ENCODE measurements at places on chromosomes 2 and 18.

DNA sequence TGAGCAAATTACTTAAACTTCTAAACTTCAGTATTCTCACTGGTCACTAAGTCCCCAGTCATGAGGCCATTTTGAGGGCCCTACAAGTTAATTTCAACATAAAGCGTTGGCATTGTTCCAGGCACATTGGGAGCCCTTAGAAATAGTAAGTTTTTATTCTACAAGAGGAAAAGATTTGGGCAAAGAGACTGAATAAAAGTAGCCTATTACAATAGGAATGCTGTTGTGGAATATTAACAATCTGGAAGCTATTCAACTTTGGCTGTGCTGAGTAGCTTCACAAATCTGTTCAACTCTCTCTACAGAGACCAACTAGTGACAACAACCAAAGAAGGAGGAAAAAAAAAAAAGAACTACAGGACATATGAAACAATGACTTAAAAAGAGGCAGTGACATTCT is 1287.5 kb upstream of the NXPH2 start:
- no peak for DNase-seq

DNA sequence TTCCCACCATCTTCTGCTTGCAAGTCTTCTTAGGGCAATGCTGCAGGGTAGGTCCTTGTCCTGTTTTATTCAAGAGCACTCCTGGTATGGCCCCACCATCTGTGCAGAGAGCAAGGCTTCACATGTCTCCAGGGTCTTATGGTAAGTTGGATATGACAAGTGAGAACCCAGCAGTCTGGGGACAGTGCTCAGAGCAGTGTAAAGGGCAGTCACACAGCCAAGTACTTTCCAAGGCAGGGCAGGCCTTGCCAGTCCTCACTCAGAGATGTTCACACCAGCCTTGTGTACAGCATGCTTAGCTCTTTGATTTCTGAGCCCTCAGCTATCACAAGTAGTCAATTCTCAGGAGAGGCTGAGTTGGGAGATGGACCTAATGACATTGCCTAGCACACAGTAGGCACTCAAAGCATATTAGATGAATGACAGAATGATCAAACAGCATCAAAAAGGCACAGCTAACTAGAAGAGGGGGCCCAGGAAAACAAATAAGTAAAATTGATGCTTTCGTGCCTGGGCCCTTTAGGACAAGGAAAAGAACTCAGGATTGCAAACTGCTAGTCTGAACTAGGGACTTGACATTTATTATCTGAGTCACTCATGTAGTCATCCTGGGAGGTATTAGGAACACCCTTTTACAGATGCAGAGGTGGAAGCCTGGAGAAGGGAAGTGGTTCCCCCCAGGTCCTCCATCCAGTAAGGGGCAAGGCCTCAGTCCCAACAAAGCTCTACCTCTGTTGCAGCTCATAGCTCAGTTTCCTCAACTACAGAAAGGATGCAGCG is 86.7 kb upstream of the CTAGE1 start:
- DNase-seq: no peak

- no peak for DNase-seq
Measured at GRCh38 chr2:228703152-228703551, 521.7 kb upstream of the SPHKAP start.

GRCh38 chr18:43563780-43564179 is 286.5 kb upstream of the SYT4 start:
- no peak for DNase-seq

GRCh38 chr2:223644136-223644535 is 42.0 kb upstream of the SCG2 start:
- DNase-seq: no peak

- no peak for DNase-seq
Measured at GRCh38 chr2:86783615-86784339, 6.9 kb downstream of the CD8A start.

GRCh38 chr18:68721681-68722583 is 7.0 kb upstream of the TMX3 start:
- DNase-seq: no peak

DNA sequence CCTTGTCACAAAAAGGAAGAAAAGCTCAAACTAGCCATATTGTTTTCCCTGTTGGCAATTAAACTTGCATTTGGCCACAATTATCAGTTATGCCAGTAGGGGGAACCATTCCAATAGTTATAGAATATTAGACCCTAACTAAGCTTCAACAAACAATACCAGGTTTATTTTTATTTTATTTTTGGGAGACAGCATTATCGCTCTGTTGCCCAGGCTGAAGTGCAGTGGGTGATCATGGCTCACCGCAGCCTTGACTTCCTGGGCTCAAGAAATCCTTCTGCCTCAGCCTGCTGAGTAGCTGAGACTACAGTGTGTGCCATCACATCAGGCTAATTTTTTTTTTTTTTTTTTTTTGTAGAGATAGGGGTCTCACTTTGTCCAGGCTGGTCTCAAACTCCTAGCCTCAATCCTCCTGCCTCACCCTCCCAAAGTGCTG is 102.1 kb downstream of the ATAD2B start:
- DNase-seq: no peak

GRCh38 chr18:25053466-25053865 is 298.5 kb downstream of the ZNF521 start:
- DNase-seq: no peak

DNA sequence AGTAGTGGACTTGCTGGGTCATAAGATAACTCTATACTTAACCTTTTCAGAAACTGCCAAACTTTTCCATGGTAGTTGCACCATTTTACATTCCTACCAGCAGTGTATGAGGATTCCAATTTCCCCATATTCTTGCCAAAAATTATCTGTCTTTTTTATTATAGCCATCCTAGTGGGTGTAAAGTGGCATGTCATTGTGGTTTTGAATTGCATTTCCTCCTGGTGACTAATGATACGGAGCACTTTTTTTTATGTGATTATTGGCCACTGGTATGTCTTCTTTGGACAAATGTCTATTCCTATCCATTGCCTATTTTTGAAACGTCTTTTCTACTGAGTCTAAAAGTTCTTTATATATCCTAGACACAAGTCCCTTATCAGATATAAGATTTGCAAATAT is 44.3 kb downstream of the CACNB4 start:
- no peak for DNase-seq

DNA sequence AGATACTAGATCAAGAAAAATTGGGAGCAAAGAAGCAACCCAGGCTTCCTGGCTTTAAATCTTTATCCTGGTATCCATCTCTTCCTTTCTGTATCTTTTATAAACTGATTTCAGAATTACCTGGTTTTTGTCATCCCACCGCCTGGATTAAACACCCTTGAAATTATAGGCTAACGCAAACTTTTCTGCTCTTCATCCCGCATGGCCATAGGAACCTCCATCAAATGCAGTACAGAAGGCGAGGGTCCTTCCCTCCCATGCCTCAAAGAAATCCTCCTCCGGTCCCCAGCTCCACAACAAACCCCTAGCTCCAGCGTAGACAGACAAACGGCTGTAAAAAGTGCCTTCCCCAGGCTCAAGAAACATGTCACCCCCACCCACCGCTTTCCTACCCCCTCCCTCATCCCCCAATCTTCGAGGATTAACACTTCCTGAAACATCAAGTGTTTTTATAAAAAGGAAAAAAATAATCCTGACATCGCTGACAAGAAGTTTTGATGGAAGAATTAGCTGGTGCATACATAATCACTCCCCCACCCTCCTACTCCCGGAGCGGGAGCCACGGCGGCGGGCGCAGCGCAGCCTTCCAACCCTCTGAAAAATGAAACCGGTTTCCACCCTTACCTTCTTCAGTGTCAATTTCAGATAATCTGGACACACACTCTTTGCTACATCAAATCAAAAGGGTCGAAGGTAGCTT is 7.6 kb downstream of the DLX1 start:
- no peak for DNase-seq

DNA sequence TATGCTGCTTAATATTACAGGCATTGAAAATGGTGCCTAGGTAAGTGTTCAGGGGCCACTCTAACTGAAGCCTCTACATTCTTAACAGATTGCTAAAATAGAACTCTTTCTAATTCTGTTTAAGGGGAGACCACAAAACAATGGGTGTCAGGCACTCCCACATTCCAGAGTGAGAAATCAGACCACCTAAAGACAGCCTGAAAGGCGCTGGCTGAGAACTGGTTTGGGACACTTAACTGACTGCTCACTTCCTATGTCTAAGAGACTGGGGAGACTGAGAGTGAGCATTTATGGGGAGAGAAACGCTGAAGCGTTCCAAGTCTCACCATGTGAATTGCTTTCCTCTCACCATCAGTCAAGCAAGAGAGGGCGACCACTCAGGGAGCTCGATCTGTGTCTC is 108.8 kb upstream of the ITGB6 start:
- DNase-seq: no peak

GRCh38 chr18:45046961-45047360 is 366.3 kb downstream of the SETBP1 start:
- no peak for DNase-seq

DNA sequence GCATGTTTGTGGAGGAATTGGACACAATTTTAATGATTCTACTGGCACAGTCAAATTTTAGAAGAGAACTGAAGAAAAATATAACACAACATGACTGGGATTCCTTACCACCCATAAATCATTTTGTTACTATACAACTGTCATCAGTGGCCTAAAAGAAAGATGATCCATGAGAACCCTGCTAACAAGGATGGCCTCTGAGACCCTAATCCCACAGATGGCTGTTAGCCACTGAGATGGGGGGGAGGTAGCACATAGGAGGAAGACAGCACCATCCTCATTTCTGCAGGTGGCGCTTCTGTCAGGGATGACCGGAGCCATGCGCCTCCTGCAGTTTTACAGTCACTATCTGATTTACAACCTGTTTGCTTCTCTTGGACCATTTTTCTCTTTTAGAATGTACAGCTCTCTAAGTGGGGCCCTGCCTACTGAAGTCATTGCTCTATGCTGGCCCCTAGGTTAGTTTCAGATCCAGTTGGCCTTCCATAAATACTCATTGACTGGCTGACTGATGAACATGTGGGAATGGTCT is 279.8 kb downstream of the NAPG start:
- no peak for DNase-seq

DNA sequence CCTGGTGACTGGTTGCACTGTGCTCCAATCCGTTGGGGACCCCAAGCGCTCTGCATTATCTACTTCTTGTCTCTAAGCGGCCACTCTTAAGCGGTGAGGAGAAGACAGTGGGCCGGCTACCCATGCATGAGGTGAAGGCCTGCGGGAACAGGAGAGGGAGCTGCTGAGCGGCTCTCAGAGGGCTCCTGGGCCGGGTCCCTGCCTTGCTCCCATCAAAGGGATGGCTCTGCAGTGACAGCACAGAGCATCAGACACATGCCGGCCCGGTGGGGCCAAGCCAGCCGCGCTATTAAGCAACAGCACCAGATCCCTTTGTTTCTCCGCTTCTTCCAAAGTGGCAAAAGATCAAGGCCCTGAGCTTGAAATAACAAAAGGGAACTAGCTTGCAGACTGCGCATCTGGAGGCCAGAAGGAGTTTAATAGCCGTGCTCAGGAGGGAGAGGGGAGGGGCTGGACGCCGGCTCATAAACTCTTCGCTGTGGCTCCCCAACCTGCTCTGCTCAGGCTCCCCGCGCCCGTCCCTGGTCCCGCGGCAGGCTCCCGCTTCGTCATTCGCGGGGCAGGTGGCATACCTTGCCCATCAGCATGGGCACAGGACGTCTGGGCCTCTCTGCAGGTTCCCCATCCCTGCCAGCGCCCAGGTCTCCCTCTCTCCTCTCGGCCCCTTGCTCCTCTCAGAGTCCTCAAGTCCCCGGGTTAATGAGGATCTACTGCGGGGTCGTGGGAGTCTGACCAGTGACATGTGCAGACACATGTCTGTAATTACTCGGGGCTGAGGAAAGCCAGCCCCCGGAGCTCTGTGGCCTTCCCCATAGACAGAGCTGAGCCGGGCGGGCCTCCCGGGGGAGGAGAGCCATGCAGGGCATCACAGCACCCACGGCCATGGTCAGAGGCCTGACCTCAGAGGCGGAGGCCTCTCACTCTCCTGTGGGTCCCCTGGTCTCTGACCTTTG is 96.7 kb downstream of the ASB1 start:
- DNase-seq: no peak
